ENCODE measurements at places on chromosomes 6 and 20.

- no peak for DNase-seq
These were observed 303.7 kb downstream of the UTRN start for GRCh38 chr6:144588697-144589325.

GRCh38 chr6:108945681-108946159 lies 97.5 kb downstream of the ARMC2 start:
- DNase-seq = no peak

DNA sequence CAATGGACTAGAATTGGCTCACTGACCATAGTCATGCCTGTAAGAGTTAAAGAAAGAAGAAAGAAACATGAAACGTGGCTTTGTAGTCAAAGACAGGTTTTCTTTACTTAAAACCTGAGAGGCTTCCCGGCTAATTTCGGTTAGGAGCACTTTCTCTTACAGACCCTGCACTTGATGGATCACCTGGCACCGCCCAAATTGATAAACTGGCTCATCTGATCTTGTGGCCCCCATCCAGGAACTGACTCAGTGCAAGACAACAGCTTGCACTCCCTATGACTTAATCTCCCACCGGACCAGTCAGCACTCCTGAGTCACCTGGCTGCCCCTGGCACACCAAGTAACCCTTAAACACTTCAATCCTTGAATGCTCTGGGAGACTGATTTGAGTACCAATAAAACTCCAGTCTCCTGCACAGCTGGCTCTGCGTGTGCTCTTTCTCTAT lies 12.3 kb downstream of the TMEM14B start:
- peak; percentile 57 for DNase-seq

DNA sequence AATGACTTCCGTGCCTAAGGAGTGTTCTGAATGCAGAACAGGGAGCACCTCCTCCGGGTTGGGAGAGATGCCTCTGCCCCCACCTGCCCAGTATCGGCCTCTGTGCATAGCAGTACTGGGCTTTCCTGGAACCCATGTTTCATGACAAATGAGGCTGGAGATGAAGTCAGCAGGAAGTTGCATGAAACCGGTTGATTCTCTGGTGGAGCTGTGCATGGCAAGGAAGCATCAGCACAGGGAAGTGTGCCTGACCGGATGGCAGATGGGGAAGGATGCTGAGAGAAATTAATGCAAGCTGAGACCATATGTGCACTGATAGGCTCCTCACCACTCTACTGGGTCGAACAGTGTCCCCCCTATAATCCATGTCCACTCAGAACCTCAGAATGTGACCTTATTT lies 155.5 kb downstream of the CDH26 start:
- no peak for DNase-seq

DNA sequence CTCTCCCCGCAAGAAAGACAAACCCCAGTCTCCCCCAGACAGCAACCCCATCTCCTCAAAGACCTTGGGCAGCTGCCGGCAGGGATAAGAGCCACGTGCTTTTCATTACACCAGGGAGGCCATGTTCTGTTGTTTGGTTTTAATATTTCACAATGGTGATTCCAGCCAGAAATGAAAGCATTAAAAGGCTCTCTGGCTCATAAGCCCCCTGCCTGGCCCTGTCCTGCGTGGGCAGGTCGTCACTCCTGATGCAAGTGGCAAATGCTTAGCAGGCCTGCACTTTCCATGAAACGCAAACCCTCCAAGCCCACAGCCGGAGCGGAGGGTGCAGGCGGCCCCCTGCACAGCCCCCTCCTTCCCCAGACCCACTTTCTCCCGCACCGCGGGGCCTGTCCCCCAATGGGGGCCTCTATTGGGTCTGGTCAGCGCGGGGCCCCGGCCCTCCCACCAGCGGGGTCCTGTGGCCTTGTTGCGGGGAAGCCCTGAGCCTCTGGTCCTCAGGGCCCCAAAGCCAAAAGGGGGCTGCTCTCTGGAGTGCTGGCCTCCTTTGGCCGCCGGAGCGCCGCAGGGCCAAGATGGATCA lies 77.2 kb downstream of the TMEM242 start:
- DNase-seq = no peak

DNA sequence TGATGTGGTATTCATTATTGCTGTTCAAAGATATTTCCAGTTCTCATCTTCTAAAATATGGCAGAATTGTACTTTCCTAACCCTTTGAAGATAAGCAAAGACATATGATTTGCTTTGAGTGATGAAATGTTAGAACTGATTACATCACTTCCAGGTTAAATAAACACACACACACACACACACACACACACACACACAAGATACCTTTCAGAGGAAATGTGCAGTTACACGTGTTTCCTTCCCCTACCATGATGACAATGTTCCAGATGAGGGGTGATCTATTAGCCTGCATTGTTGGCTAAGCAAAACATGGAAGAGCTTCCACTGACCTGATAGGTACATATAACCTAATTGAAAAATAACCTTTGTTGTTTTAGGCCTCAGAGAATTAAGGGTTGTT lies 11.7 kb upstream of the FRK start:
- DNase-seq = no peak

DNA sequence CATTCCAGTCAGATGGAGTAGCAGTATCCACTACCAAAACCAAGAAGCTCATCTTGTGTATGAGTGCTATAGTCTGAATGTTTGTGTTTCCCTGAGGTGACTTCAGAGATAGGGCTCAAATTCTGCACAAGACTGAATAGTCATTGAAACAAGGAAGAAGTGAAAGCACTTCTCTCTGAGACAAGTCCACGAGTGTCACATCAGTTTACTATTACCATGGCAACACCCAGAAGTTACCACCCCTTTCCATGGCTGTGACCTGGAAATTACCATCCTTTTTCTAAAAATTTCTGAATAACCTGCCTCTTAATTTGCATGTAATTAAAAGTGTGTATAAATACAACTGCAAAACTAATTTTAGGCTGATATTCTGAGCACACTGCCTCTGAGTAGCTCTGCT lies 682.1 kb upstream of the ADGRB3 start:
- no peak for DNase-seq

Data from Calu3 (cell line).